ENCODE measurements at places on chromosomes 3 and 15.

DNA sequence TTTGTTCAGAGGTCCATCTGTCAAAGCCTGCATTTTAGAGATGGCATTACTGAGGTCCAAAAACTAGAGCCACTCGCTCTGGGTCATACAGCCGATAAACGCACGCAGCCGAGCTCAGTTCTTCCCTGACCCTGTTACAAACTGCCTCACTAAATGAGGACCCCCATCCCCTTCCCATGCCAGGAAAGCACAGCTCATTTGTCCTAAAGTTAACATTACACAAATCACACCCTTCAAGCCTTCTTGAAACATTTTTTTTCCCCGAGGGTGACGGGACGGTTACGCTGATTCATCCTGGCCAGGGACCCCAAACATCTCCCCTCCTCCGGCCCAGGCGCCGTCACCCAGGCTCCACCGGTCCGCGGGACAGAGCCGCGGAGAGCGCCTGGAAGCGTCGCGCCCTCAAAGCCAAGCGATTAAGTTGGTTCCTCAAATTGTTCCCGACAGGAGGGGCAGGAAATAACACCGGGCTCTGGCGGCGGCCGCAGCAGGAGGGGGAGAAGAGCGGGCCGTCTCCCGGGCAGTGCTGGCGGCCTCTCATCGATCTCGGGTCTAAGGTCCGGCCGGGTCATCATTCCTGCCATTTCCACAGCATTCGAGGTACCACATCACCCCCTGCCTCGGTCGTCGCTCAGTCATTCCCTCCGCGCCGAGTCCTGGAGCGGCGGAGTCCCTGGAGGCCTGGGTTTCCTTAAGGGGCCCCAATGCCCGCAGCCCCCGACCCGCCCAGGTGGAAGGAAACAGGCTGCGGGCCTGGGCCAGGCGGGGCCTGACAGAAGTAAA lies 619 bp upstream of the CMTM8 start:
- DNase-seq = no peak

- no peak for DNase-seq
Observed at GRCh38 chr3:60147249-60147950, 1097.6 kb upstream of the CFAP20DC start.

GRCh38 chr3:124845406-124845805 lies 41.8 kb downstream of the ITGB5 start:
- DNase-seq = peak; percentile 89

DNA sequence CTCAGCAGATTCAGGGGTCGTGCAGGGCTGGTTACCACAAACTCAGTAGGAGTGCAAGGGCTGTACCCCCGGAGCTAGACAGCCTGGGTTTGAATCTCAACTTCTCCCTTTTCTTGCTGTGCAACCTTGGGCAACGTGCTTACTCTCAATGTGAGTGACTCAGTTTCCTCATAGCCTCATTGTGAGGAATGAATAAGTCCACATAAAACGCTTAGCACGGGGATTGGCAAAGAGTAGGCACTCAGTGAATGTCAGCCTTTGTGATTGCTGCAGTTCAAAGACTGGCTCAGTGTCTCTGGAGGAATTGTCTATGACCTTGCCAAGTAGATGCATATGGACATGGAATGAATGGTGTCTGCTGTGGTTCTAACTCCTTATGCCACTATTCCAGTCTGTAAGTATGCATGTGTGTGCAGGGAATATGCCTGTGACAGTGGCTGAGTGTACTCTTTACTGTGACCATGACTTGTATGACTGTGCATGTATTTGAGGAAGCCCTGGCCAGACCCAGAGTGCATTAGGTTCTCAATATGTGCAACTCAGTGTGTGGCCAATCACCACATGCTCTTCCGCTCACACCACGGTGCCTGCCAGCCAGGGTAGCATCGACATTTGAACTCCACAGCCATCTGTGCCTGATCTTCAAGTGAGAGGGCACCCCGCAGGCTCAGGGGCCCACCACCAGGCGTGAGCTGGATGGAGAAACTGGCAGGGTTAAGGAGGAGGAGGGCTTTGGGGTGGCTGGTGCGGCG lies 900 bp upstream of the HYAL3 start:
- DNase-seq = no peak

DNA sequence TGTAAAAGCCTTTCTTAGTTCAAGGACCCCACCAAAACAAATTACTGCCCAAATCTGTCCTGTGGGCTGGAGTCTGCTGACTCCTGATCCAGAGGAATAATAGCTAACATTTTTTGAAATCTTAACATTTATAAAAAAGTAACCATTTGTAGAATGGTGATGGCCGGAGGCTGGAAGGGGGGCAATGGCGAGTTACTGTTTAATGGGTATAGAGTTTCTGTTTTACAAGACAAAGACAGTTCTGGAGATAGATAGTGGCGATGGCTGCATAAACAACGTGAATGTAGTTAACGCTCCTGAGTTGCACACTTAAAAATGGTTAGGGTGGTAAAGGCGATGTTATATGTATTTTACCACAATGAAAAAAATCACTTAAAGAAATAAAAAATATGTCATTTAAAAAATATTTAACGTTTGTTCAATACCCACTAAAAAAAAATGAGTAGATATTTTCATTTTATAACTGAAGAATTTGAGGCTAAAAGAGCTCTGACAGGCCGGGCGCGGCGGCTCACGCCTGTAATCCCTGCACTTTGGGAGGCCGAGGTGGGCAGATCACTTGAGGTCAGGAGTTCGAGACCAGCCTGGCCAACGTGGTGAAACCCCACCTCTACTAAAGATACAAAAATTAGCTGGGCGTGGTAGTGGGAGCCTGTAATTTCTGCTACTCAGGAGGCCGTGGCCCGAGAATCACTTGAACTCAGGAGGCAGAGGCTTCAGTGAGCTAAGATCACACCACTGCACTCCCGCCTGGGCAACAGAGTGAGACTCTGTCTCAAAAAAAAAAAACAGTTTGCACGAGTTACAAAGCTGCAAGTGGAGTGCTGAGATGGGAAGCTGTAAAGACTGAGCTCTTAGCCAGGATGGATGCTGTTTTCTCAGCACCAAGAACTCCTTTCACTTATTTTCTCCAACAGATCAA lies 37.6 kb downstream of the IGF2BP2 start:
- no peak for DNase-seq

- DNase-seq = no peak
Observed at GRCh38 chr3:125055331-125055912, 375 bp downstream of the HEG1 start.

DNA sequence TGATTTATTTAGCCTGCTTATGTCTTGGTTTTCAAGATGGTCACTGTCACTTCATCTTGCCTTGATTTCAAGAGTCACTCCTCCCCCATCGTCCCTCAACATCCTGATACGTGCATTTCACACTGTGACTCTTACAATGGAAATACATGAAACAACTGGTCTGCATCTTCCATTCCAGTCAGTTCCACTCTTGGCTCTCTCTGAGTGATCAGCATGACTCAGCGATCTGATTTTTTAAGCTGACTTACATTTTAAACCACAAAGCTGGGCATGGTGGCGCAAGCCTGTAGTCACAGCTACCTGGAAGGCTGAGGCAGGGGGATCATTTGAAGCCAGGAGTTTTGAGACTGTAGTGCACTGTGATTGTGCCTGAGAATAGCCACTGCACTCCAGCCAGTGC lies 271.2 kb upstream of the ROPN1 start:
- peak; percentile 86 for DNase-seq

DNA sequence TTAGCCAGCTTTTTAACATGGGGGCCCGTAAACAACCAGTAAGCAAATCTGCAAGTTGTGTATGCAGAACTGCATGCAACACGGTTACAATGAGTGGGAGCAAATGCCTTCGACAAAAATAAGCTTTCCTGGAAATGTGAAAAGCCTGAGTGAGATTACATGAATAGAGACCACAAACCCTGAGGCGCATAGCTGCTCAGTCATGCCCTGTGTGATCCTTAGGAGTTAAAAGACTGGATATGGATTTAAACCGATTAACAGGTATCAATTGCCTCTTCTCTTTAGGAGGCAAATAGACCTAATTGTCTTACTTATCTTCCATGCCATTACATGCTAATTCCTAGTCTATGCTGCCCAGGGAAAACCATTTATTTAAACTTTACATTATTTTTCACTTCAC lies 810.3 kb downstream of the ROBO1 start:
- DNase-seq = no peak

GRCh38 chr15:20295238-20295811 lies 246.3 kb downstream of the GOLGA6L6 start:
- DNase-seq = no peak

GRCh38 chr3:147298511-147298982 lies 107.8 kb downstream of the ZIC4 start:
- peak; percentile 98 for DNase-seq

- DNase-seq = no peak
Observed at GRCh38 chr3:159448902-159449301, 539.7 kb upstream of the IL12A start.

DNA sequence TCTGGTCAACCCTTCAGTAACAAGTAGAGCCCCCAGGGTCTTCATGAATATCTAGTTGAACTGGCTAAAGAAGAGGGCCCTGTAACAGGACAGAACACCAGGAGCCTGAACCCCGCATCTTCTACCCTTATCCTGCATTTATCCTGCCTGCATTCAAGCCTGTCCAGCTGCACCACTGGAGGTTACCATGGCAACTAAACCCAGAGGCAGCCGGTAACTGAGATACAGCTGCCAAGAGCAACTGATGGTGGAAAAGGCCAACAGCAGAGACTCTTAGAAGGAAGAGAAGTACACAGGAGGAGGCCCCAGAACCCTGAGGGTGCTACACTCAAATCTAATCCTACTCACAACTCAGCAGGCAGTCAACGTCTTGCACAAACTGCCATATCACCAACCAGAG lies 3.7 kb upstream of the PRKAR2A start:
- peak; percentile 55 for DNase-seq

- no peak for DNase-seq
Observed at GRCh38 chr3:16132928-16133327, 41.6 kb upstream of the GALNT15 start.

- DNase-seq = no peak
Observed at GRCh38 chr15:36221992-36222391, 357.4 kb upstream of the CDIN1 start.

All from brain microvascular endothelial cell (primary cell).